ENCODE measurements at places on chromosomes 11 and 22. TPM values are rescaled to one million over a fixed set of nuclear protein-coding genes. Genes with fewer than 3 reads are reported as not detected.

DNA sequence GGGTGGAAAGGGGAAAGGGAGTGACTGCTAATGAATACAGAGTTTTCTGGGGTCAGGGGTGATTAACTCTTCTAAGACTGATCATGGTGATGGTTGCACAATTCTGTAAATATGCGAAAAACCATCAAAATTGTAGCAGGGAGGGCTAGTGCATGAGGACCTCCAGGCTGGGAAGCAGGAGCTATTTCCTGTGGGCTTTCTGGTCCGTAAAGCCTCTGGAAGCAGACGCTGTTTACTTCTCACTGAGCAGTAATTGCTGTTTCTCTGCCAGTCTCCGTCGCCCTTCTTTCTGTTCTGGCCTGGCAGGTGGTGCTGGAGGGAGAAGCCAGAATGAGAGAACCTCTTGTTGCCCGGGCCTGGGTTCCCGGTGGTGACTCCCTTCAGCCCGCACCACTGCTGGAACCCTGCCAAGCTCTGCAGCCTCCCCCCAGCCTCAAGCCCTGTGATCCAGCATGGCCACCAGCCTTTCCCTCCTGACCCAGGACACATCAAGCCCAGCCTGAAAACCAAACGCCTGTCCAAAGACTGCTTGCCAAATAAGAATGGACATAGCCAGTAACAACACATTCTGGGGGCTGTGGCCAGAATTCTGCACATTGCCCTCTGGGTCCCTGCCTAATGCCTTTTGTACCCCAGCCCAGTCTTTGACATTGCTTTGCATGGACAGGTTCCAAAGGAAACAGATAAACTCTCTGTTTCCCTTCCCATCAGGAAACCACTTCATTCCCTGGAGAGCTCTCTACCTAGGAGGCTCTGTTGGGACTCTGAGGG, 201.0 kb upstream of the NAV2 start:
- DNase-seq, result no peak

GRCh38 chr22:50503475-50504145, 3.9 kb downstream of the LMF2 start:
- no peak for DNase-seq

DNA sequence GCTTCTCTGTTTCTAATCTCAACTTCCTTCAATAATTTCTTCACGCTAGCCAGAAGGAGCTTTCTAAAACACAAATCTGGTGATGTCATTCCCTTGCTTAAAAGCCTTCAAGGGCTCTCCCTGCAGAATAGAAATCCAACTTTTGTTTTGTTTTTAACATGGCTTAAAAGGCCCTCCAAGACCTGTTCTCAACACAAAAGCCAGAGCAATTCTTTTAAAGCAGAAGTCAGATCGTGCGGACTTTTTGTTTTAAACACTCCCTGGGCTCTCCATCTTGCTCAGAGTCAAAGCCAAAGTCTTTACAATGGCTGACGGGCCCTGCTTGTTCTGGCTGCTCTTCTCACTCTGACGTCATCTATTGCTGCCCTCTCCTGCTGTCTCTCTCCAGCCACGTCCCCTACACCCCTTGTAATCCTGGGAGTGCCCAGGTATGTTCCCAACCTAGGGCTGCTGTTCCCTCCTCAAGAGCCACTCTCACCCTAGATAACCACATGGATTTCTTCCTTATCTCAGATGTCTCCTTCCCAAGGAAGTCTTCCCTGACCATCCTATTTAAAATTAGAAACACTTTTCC, 22.5 kb downstream of the TECTA start:
- DNase-seq, result no peak

The KCTD14 gene
- 2.0 TPM for total RNA-seq

- peak; percentile 87 for DNase-seq
Observed at GRCh38 chr11:64241491-64242374, 838 bp downstream of the FKBP2 start.

- no peak for DNase-seq
Observed at GRCh38 chr11:468493-468892, 18.4 kb downstream of the PTDSS2 start.

GRCh38 chr11:10916665-10917064, 58.8 kb upstream of the ZBED5 start:
- DNase-seq, result no peak

GRCh38 chr11:15841931-15842740, 514.2 kb downstream of the SOX6 start:
- no peak for DNase-seq

DNA sequence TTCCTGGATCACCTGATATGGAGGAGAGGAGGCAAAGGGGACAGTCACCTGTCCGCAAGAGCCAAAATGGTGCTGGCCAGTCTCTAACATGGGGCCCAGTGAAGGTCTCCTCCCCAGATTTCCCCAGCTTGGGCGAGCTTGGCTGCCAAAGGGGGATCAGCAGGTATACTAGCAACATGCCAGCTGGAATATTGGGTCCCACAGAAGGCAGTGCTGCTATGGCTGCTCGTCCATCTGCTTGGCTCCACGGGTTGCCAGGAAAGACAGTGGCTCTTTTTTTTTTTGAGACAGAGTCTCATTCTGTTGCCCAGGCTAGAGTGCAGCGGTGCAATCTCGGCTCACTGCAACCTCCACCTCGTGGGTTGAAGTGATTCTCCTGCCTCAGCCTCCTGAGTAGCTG, 12.7 kb upstream of the KAT5 start:
- no peak for DNase-seq

The DEFB131B gene
- not detected for total RNA-seq

The SUSD2 gene
- 0.23 TPM for total RNA-seq

The BLID gene
- 1.0 TPM for total RNA-seq

DNA sequence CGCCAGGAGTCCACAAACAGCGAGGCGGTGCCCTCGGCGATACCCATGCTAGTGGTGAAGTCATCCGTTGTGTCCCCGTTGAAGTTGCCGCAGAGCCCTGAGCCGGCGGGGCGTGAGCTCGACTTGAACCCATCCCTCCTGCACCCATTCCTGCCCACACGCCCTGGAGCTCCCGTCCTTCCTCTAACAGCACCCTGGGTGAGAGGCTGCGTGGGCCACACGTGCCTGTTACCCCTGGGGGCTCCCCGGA, 8.3 kb downstream of the MUC6 start:
- no peak for DNase-seq

DNA sequence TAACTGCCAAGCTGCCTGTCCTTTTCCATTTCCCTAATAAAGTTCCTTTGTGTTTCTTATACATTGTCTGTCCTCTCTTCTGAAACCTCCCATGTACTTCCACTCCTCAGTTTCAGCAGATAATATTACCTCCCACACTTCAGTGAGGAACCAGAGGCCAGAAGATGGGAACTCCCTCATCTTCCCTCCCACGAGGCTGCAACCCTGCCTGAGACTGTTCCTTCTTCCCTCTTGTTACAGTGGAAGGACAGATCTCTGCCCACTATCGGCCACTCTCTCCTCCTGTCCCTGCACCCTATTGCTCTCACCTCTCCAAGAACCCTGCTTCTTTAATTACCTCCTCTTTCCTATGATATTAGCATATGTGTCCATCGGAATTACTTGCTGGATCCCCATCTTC, 38.1 kb upstream of the SWAP70 start:
- no peak for DNase-seq

GRCh38 chr11:104609311-104610085, 288.8 kb downstream of the CASP12 start:
- DNase-seq, result peak; percentile 48

- no peak for DNase-seq
Observed at GRCh38 chr11:33147559-33147958, 13.7 kb downstream of the CSTF3 start.

The TNNI2 gene
- not detected for total RNA-seq

The CASP1 gene
- total RNA-seq, result 32.0 TPM

DNA sequence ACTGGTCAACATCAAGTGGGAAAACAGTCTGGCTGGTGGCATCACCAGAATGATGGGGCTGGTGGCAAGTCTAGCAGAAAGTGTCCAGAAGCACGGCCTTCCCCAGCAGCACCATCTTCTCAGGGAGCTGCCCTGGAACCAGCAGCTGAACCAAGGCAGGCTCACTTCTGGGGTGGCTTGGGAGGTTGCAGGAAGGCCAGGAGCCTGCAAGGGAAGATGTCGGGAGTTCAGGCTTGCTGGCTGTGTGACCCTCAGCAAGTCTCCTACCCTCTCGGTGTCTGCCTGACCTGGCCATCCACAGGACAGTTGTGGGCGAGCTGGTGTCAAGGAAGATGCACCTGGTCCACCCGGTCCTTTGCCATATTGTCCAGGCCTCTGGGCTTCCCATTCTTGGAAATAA, 2.3 kb upstream of the PNPLA5 start:
- DNase-seq, result no peak

The MGAT3 gene
- total RNA-seq, result 0.05 TPM

The ANO9 gene
- 2.0 TPM for total RNA-seq

DNA sequence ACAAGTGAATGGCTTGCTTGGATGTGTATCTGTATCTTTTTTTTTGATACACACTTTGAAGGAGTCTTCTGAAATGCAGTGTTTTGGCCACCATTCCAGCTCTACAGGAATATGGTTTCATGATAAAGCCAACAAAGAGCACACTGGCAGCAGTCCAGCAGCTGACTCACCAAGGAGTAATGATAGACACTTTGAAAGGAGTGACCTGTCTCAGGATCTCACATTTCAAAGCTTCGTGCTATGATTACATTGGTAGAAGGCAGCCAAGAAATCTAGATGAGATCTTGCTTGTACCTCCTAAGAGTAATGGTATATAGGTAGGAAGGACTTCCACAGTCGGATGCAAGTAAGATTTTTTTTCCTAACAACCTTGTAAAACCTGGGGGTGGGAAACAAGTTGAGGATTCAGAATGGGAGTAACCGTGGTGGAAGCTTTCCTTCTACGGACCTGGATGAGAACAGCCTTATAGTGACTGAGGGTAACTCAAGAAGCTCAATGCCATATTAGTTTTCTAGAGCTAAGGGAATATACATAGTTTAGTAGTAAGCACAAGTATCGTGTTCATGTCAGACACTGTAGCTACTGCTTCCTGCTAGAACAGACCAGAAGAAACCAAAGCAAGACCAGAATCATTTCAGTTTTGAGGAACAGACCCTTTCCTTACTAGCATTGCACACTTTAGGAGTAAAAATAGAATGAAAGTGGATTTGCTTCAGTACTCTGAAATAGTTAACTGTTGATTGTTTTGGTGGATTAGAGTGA, 25.0 kb downstream of the MTMR3 start:
- peak; percentile 85 for DNase-seq

DNA sequence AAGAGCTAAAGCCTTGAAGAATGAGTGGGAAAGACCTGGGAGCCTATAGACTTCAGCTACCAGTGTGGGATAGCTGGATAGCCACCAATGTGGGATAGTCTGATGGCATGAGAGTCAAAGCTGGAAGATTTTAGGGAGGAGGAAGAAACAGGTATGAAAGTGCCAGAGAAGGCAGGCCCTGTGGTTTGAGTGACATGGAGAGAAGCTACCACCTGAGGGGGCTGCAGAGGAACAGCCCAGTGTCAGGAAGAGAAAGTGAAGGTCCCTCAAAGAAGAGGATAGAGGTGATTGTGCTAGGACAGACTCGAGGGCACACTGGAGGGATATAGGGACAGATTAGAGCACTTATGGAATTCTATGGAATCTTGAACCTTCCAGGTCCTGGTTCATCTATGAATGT, 23.1 kb upstream of the PAX6 start:
- no peak for DNase-seq

DNA sequence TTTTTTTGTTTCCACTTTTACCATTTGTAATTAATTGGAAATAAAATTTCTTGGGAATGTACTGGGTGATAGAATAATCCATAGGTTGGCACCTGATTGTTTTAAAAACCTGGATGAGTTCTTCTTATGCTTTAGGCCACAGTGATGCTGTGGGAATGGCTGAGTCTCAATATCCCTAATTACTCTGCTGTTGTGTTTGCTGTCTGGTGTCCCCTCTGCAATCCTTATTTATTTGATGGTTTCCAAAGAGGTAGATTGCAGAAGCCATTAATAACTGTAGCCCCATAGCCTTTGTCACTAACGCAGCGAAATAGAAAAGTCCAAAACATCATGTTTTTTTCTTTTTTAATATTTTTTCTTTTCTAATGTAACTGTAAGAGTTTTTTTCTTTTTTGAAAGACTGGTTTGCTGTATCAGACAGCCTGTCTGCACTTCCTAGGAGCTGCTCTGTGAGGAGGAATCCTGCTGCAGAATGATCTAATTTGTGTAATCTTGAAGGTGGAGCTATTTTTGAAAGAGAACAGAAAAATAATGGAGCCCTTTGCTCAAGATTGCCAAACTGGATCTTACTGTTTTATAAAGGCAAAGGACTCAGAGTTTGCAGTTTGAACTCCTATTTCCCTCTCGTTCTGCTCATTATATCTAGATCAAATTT, 14.9 kb downstream of the PACS1 start:
- no peak for DNase-seq

The ZP1 gene
- not detected for total RNA-seq

The OR9Q1 gene
- not detected for total RNA-seq

The KCNE3 gene
- 1.4 TPM for total RNA-seq

- no peak for DNase-seq
Observed at GRCh38 chr11:10931761-10932670, 74.2 kb upstream of the ZBED5 start.

DNA sequence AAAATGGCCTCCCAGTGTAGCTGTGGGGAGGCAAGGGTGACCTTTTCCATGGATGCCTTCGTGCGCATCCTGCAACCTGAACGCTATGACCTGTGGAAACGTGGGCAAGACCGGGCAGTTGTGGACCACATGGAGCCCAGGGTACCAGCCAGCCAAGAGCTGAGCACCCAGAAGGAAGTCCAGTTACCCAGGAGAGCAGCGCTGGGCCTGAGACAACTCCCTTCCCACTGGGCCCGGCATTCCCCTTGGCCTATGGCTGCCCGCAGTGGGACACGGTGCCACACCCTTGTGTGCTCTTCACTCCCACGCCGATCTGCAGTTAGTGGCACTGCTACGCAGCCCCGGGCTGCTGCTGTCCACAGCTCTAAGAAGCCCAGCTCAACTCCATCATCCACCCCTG, 24.8 kb downstream of the KDM4D start:
- DNase-seq, result no peak

GRCh38 chr11:59787816-59788215, 22.8 kb downstream of the MRPL16 start:
- DNase-seq, result no peak

DNA sequence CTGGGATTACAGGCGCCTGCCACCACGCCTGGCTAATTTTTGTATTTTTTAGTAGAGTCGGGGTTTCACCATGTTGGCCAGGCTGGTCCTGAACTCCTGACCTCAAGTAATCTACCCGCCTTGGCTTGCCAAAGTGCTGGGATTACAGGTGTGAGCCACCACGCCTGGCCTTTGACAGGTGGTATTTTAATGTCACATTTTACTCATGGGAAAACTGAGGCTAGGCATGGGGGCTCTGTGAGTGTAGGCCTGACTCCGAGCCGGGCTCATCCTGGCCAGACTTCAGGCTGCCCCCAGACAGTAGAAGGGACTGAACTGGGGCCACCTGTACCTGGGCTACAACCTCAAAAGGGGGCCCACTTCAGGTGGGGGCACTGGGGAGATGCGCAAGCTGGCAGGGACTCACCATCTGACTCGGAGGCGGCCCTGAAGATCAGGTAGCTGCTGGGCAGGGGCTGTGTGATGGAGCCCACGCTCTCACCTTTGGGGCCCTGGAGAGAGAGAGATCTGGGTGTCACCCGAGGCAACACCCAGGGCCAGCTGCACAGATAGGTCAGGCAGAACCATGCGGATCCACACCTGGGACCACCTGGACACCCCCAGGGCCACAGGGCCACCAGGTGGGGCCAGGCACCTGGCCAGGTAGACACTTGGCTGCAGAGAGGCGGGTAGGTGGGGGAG, 45.8 kb downstream of the OSBPL5 start:
- DNase-seq, result no peak

The NFAM1 gene
- not detected for total RNA-seq

Measured in glomerular endothelial cell (primary cell).